Endothelial cell of umbilical vein (primary cell): ENCODE measurements at places on chromosomes 6 and 20.
A peak's percentile ranks its signal among the peaks of the same experiment; 100 is the strongest.

DNA sequence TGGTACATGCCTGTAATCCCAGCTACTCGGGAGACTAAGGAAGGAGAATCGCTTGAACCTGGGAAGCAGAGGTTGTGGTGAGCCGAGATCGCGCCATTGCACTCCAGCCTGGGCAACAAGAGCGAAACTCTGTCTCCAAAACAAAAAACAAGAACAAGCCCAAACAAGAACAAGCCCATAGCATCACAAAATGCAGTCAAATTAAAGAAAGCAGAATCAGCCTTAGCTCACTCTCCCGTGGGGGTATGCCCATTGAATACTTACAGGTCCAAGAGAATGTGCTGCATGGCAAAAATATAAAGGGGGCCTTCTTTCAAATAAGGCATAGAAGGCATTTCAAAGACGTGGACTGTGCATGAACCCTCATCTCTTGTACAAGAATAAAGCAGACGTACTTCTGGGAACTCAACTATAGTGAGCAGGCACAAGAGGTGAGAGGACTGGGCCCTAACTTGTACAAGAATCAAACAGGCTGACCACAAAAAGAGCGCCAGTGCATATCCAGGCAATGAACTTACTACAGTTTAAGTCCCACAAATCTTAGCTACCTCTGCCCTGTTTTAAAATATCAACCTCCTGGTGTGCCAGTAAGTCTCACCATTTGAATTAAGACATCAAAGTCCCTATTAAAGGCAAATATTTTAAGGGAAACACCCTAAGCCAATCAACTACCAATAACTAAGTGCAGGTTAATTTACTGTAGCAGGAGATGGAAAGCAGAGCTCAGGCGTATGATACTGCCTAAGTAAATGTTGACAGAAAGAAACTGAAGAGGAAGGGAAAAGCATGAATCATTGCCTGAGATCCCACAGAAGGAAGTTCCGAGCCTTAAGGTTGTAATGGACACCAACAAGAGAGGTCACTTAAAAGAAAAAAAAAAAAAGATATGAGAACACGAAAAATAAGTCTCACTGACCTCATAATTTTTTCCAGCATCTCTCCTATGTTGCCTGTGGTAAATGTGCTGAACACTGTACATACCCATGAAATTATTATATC lies 37.4 kb downstream of the TOMM6 start:
- DNase-seq: peak; percentile 95

GRCh38 chr20:61311656-61312387 lies 59.8 kb downstream of the CDH4 start:
- DNase-seq: no peak

DNA sequence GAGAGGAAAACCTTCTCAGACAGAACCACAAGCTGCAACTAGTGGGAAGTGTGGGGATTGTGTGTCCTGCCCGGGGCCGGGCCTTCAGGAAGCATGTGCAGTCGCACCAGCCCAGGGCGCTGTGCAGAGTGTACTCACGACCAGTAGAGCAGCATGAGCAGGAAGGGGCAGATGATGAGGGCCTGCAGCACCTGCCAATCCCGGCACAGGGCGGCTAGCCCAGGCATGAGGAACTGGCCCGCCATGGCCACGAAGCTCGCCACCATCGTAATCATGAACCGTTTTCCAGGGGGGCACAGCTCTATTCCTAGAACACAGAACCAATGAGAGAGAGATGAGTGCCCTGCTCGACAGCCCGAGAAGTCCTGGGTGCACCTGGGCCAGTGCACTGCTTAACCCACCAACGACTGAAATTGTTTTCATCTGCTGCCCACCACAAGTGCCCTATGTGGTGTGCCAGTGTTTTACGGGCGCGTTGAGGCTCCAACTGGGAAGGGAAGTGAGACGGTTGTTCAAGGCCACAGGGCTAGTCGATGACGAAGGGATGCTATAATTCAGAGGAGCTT lies 65.0 kb downstream of the PSMG4 start:
- DNase-seq: no peak

- DNase-seq: no peak
Measured at GRCh38 chr20:49507741-49508434, 25.4 kb upstream of the KCNB1 start.

DNA sequence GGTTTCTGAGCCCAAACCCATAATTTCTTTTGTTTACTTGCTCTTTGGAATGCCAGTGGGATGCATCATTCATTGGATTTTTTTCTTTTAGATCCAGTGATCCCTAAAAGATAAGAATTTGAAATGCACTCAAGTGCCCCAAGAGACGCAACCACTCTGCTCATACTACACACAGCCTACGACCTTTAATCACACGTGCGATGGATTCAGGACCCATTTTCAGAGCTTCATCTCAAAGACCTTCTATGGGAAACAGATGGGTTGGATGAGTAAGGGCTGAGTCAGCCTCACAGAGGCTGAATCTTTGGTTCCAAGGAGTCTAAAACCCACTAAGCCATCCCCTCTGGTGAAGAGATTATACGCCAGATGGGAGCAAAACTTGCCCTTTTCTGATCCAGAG lies 265.5 kb upstream of the EXOC2 start:
- no peak for DNase-seq

DNA sequence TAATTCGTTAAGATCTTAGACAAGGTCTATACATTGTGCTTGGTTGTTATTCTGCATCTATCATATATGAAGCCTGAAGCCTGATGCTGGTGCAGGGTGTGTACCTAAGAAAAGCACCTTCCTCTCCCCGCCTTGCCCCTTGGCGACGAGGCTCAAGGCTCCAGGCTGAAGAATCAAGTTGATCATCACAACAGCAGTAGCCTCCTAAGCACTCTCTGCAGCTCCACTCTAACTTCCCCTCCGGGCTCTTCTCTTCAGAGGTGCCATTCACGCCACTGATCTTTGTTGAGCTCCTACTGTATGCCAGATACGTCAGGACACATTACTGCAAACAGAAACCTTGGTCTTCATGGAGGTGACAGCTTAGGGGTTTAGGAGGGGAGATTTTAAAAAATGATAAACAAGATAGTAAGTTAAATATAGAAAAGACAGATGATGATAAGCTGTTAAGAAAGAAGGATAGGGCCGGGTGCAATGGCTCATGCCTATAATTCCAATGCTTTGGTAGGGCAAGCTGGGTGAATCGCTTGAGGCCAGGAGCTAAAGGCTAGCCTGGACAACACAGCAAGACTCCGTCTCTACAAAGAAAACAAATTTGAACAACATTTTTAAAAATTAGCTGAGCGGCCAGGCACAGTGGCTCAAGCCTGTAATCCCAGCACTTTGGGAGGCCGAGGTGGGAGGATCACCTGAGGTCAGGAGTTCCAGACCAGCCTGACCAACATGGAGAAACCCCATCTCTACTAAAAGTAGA lies 38.4 kb upstream of the ZNF217 start:
- no peak for DNase-seq

DNA sequence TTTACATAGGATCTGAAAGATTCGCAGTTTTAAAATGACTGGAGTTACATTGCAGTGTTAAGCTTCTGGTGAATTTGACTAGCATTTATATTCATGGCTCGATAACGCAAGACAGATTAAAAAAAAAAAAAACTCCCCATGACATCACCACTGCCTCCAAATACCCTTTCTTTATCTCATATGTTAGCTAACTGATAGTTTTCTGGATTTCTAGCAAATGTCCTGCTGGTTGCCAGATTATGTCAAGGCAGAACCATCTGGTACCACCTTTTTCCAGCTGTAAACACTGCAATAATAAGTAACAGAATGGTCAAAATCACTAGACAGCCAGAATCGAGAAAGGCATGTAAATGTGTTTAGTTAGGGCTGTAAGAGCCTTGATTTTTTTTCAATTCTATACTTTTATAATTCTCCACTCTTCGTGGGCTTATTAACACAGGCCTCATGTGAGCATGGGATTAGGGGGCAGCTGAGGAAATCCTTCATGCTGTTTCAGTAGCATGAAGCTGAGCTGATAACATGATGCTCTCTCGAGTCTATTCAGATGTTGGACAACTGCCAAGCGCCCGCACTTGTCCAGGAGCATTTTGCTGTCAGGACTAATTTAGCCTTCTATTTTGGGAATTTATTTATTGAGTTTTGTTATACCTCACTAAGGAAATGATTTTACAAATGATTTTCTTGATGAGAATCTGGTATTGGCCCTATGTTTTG lies 166.0 kb upstream of the SCGN start:
- peak; percentile 40 for DNase-seq

GRCh38 chr20:58169450-58169849 lies 59.0 kb downstream of the ANKRD60 start:
- DNase-seq: no peak

DNA sequence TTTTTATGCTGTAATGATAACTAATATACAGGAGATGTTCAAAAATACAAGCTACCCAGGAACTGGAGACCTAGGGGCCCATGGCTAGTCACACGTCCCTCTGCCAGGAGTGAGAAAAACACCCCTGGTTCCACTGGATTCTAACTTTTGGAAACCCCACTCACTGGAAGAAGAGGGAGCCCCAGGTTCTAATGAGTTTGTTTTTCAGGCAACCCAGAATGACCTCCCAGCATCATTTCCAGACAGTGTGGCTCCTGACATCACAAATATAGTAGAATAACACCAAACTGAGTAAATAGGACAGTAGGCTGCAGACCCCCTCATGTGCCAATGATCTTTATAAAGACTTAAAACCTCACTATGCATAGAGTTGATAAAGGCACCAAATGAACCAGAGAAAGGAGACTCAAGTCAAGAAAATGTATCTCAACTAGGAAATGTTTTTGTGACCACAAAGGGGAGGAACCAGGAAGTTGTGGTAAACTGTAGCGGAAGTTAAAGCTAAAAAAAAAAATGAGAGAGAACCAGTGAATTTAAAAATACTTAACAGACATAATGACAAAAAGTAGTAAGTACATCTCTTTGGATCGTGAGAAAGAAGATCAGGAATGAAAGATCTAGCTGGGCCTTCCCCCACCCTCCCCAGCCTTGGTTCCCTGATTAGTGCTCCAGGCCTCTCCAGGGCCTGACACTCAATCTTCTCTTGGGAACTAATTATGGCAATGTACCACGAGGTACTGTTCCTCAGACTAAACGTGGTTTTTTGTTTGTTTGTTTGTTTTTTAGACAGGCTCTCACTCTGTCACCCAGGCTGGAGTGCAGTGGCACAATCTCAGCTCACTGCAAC lies 19.8 kb downstream of the HLA-E start:
- peak; percentile 28 for DNase-seq

- no peak for DNase-seq
Measured at GRCh38 chr6:48750861-48751260, 639.9 kb upstream of the PTCHD4 start.
